ENCODE measurements at places on chromosomes 2 and 18.

- DNase-seq = no peak
Measured at GRCh38 chr2:218827701-218828476, 3.7 kb downstream of the PRKAG3 start.

GRCh38 chr2:109173311-109174171, 44.5 kb downstream of the SH3RF3 start:
- peak; percentile 87 for DNase-seq

DNA sequence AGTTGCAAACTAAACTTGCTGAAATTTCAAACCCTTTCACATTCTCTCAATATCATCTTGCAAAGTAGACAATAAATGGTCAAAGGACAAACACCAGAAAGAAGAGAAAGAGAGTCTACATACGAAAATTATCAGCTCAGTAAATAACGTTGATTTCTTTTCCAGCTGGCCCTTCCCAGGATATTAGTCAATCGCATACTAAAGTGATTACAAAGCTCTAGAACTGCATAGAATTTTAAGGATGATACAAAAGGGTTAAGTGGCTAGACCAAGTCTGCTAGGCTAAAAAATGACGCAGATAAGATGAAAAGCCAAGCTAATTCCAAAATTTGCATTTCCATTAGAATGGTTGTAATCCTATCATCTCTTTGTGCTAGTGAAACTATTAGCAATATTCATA, 405.7 kb downstream of the FBXO15 start:
- peak; percentile 24 for DNase-seq

DNA sequence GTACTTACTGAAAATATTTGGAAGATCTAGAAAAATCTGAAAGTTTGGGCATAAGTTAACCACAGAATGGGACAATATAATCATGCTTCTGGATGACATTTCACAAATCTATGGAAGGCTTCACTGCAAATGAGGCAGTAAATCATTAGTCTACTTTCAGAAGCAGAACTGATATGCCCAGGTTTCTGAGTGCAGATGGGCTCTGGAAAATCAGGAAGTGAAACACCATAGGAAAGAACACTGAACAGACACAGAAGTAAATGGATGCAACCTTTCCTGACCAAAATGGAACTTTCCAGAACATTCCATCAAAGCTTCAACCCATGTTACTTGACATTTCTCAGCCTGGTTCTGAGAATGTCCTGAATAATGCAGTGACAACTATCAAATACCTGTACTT, 55.1 kb downstream of the KCNG3 start:
- DNase-seq = no peak

DNA sequence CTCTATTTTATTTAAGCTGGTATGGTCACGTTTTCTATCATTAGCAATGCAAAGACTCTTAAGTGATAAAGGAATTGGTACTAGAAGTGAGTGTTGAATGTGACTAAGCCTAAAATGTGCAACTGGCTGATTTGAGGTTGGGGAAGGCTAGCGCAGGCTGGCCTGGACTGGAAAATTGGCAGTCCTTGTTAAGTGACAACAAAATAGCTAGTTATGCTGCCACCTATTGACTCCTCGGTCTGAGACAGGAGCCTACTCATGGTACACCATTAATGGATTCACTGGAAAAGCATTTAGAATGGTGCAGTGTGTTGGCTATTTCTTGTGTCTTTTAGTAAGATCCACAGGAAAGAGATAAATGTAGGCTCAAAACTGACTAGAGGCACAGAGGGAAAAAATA, 5.7 kb upstream of the WIPF1 start:
- DNase-seq = peak; percentile 65

GRCh38 chr18:57023275-57023882, 123.5 kb upstream of the BOD1L2 start:
- no peak for DNase-seq

GRCh38 chr2:26530696-26531095, 52.8 kb upstream of the OTOF start:
- peak; percentile 26 for DNase-seq

DNA sequence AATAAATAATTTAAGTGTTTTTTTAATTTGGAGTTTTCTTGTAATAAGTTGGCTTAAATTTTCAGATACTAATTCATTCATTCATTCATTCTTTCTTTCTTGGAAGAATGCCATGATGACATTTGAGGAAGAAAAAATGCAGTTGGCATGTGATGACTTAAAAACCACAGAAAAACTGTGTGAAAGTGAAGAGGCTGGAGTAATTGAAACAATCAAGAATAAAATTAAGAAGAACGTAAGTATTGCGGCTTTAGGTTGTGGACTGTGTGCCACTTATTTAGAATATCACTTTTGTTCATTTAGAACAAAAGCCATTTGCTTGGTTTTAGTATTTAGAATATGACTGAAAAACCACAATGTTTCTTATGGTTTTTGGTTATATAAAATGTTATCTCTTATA, 51.4 kb downstream of the TTC39C start:
- no peak for DNase-seq

Measured in M059J (cell line).